CD4-positive, alpha-beta memory T cell (primary cell): ENCODE measurements at places on chromosomes 16 and 17.
A peak's percentile ranks its signal among the peaks of the same experiment; 100 is the strongest.

- DNase-seq: no peak
These were observed 50.4 kb upstream of the BCAR1 start for GRCh38 chr16:75301804-75302203.

- peak; percentile 79 for DNase-seq
These were observed at the start of gene DUSP14 for GRCh38 chr17:37489197-37490001. Gene DUSP14 (plus strand): TSS chr17:37489891. CDS start chr17:37512273, 22,382 bp downstream.

DNA sequence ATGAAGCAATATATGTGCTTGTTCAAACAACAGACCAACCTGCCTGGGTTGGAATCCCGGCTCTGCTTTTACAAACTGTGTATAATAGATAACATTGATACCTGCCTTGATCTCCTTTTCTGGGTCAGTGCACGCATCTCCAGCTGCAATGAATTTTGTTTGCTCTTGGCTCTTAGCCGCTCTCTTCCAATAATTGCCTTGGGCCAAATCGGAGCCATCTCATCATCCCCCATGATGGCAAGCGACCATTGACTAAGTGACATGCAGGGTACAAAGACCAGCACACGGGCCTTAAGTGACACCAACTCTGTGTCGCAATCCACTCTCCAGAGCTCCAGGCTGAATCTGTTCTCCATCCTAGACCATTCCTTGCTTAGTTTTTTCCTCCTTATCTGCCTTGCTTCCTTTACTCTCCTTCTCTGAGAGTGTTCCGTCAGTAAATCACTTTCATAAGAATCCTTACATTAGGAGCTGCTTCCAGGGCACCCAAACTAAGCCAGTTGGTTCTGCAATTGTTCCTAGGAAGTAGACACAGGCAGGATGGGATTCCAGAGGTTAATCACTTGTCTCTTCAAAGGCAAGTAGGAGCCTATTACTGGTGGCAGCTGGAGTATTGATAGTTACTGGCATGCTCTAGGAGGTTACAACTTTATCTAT is 134.2 kb downstream of the ABCA8 start:
- no peak for DNase-seq

- DNase-seq: no peak
These were observed 99.4 kb downstream of the SALL1 start for GRCh38 chr16:51051671-51052070.

DNA sequence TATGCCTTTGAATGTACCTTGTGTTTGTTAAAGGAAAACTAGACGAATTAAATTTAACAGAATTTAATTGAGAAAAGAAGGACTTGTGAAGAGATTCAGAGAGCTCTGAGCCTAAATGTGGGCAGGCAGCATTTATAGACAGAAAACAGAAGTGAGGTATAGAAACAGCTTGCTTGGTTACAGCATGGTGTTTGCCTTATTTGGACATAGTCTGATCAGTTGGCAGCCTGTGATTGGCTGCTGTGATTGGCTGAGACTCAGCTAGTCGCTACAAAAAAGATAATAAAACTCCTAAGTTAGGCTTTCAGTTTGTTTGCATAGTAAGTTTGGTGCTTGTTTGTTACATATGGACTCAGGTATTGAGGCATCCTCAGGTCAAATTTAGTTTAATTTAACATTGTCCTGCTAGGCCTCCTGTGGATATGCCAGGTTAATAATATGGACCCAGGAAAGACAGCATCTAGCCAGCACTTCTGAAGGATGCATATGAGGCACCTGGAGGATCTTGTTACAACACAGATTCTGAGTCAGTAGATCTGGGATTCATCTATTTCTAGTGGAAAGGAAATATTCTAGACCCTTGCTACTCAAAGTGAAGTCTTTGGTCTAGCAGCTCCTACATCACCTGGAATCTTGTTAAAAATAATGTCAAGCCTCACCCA is 43.4 kb downstream of the SLFN5 start:
- DNase-seq: peak; percentile 35

DNA sequence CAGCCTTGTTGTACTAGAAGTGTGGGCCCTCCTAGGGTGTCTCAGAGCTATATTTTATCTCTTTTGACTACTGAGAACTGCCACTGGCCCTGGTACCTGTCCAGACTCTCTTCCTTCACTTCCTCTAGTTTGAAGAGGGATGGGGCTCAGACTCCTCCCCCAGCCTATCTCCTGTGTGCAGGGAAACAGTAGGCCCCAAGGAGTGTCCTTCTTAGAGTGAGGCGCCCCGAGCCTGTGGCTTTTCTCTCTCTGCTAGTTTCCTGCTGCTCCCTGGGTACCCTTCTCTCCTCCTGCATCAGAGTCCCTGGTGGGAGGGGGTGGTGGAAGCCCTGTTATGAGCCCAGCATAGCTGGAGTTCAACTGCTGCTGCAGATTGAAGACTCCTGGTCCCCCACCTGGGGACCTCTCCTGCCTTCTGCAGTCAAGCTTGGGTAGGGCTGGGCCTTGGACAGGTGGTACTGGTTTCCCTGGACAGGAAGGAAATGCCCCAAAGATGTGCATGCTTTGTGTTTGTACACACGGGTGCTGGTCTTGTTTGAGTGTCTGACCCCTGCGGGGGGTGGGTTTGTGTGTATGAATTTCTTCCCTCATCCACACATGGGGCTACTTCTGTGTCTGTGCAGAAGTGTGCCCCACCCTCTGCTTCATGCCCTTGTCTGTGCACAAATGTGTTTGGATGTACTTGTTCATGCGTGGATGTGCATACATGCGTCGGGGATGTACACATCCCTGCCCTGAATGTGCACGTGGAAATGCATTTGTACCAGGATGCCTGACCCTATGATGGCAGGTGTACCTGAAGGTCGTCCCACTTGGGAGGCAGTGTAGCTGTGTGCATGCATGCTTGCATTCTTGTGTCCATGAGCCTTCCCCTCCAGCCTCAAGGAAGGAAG is 6.9 kb downstream of the RARA start:
- DNase-seq: no peak

DNA sequence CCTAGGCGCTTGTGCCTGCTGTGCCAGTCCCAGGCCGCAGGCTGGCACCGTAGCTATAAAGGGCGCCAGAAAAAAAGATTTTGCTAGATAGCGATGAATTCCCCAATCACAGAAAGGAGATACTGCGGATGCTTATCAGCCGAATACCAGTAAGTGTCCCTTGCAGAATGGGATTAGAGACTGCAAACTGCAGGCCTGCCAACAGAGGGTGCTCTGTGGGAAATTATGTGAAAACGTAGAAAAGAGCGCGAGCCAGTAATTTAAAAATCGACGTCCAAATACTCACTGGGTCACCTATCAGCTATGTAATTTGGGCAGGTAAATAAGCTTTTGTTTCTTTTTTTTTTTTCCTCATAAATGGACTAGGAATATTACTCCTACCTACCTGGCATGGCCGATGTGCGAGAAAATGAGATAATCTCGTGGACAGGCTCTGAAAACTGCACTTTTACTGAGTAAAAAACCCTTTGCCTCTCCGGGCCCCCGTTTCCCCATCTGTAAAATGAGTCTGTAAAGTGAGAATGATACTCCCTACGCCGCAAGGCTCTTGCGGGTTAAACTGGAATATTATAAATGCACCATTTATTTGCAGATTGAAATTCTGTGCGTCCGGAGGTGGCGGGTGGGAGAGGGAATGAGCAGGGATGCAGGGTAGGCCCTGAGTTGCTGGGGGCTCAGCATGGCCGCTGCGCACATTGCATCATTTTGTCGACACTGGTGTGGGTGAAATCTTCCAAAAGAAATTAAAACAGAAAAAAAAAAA is 1.2 kb upstream of the COG1 start:
- DNase-seq: peak; percentile 63

DNA sequence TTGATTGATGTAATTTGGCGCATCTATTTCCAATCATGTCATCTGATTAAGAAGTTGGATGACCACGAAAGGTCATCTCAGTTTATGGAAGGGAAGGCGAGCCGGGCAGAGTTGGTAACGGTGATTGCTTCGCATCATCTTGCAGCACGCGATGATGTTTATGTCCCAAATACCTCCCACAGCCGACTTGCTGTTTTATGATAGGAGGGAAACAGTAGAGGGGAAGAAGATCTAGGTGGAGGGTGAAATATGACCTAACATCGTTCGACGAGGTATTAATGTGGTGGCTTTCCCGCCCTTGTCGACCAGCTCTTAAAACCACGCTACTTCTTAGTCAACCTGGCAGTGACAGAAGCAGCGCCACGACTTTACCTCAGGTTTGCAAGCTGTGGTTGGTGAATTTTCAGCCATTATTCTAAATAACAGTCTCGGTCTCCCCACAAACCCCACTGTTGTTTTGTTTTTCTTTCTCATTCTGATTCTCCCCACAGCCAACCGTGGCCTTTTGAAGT is 805 bp upstream of the TANC2 start:
- DNase-seq: peak; percentile 77

DNA sequence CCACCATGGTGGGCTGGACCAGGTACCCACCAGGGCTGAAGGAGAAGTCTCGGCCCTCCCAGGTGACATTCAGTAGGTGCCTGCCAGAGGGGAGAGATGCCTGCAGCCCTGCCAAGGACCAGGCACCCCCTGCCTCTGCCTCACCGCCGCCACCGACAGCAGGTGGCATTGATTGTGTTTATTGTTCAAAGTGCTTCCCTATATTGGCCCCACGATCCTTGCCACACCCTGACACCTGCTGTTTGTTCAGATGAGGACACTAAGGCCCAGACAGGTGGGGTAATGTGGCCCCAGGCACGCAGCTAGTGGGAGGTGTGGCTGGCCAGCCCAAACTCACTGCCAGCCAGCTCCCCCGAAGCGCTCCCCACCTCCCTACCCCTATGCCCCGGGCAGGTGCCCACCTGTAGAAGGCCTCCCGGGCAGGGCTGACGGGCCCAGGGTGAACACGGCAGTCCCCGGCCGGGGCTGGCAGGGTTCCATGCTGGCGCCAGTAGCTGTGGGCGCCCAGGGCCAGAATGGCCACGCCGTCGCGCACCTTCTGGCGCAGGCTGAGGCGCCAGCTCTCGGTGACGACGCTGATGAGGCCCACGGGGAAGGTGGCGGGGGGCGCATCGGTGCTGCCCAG is 8.0 kb downstream of the GRIN2C start:
- DNase-seq: no peak

DNA sequence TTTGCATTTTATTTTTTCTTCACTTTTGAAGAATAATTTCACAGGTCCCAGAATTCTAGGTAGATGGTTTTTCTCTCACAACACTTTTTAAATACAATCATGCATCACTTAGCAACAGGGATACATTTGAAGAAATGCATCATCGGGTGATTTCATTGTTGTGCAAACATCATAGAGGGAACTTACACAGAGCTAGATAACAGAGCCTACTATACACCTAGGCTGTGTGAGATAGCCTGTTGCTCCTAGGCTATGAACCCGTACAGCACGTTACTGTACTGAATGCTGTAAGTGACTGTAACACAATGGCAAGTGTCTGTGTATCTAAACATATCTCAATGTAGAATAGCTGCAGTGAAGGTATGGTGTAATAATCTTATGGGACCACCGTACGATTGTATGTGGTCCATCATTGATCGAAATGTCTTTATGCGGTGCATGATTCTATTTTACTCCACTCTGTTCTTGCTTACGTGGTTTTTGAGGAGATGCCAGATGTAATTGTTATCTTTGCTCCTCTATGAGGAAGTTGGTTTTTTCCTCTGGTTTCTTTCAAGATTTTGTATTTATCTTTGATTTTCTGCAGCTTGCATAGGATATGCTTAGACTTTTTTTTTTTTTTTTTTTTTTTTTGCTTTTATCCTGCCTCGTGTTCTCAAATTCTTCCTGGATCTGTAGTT is 35.5 kb upstream of the TMEM92 start:
- no peak for DNase-seq

DNA sequence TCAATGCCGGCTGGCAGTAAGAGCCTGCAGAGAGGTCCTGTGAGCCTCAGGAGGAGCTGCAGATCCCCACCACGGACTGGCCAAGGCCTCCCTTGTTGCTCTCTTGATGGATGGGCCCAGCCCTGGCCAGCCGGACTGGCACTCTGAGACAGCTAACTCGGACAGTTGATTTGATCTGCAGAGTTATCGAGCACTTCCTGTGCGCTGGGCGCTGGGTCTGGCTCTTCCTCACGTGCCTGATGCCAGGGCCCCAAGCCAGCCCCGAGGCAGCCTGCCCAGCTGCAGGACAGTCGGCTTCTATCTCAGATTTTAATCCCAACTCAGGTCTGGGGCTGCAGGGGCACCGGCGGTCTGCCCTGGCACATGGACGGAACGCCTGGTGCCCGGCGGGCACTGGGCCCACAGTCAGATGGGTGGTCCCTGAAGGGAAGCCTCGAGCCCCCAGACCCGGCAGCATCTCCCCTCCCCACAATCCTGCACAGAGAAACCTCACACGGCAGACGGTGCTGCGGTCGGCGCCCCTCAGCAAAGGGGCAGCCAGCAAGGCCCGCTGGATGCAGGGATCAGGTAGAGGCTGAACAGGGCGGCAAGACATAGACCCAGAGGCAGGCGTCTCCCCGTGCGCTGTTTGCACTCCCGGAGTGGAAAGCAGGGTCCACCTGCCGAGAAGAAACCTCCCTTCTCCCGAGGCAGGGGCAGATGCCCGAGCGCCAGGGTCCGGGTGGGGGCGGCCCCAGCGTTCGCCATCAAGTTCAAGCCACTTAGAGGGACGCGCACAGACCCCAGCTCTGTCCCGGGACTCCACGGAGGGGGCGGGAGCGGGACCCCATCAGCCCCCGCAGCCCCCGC is 34.0 kb downstream of the TIMM22 start:
- DNase-seq: no peak

DNA sequence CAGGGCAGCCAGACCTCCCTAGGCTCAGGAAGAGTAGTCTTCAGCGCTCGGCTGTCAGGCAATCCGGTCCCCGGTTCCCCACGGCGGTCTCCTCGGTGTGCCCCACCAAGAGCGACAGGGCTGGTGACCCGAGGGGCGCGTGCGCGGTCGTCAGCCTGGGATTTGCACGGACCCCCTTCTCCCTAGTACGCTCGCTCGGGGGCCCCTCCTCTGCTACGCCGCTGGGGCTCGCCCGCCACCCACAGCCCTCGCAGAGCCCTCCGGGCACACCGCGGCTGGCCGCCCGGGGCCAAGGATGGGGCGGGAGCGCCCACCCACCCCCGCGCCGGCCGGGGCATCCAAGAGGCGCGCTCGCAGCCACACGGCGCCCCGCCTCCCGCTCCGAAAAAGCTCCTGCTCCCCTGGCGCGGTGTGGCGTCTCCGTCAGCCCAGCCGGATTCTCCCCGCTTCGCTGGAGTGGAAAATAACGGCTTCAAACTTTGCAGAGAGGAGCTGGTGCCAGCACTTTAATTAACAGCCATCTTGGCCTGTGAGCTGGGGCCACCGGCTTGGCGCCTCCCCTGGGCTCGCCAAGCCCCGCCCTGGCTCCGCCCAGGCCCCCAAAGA is 2.1 kb upstream of the C1QL1 start:
- peak; percentile 14 for DNase-seq

GRCh38 chr16:86566601-86566965 is at the start of gene FOXC2:
Gene FOXC2 (plus strand): TSS chr16:86566829. CDS start chr16:86567336, 507 bp downstream.
- no peak for DNase-seq

DNA sequence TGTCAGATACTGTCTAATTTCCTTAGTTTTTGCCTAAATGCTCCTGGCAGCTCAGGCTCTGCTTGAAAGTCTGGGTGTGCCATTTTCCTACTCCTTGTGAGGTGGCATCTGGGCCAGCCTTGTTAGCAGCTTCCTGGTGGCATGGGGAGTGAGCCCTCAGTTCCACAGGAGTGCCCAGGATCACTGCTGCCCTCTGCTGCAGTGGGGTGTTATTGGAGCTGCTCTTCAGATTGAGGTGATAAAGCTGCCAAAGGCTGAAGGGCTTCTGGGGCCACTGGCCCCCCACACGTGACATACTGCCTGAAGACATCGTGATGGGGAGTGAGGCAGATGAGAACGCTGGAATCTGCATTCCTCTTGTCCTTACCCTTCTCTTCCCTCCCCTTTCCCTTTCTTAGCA is 27.4 kb downstream of the CEP95 start:
- DNase-seq: no peak
